ENCODE measurements at places on chromosomes 11 and 22.

DNA sequence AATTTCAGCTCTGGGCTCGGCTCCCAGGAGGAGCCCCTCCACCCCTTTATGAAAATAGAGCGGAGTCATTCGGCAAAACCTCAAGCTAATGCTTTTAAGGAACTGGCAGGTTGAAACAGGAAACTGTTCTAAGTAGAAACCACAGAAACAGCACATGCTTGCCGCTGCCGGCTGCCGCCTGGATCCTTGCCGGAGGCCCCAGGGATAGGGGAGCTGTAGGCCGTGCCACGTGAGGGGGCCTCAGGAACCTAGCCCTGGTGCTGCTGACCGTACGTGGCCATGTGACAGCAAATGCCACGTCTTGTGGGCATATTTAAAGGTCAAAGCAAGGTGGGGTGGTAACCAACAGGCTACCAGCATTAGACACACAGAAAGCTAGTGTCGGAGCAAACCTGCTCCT is 77.9 kb upstream of the TIMP3 start:
- H3K4me1 ChIP-seq = peaks cover 40% of the 10 kb centered on the region
- H3K4me3 ChIP-seq = no peak overlapping the region
- peaks cover 3% of the 10 kb centered on the region for H3K36me3 ChIP-seq
- H3K27me3 ChIP-seq = peaks cover 29% of the 10 kb centered on the region

DNA sequence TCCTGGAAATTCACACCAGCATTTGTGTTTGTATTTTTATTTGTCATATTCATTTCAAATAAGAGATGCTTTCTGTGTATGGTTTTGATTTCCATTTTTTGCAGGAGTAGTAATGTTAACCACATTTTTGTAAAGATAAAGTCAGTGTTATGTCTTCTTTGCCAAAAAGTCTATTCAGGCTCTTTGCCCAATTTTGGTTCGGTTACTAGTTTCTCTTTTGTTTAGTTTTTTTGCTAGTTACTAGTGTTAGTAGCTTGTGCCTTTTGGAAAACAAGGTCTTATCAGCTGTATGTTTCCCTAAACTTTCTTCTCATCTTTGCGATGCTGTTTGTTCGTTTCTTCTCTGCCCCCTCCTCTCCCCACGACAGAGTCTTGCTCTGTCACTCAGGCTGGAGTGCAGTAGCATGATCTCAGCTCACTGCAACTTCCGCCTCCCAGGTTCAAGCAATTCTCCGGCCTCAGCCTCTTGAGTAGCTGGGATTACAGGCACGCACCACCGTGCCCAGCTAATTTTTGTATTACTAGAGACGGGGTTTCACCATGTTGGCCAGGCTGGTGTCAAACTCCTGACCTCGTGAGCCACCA is 112.3 kb upstream of the GRK3 start:
- peaks cover 5% of the 10 kb centered on the region for H3K27me3 ChIP-seq
- H3K36me3 ChIP-seq = peaks cover 34% of the 10 kb centered on the region
- no peak for DNase-seq
- peaks cover 56% of the 10 kb centered on the region for H3K4me1 ChIP-seq
- no peak overlapping the region for H3K27ac ChIP-seq
- no peak overlapping the region for H3K4me3 ChIP-seq

- H3K36me3 ChIP-seq = no peaks in the 10 kb centered on the region
- no peaks in the 10 kb centered on the region for H3K27me3 ChIP-seq
- H3K4me3 ChIP-seq = no peak overlapping the region
- no peak for DNase-seq
Observed at GRCh38 chr11:41074318-41074717, 385.1 kb downstream of the LRRC4C start.

DNA sequence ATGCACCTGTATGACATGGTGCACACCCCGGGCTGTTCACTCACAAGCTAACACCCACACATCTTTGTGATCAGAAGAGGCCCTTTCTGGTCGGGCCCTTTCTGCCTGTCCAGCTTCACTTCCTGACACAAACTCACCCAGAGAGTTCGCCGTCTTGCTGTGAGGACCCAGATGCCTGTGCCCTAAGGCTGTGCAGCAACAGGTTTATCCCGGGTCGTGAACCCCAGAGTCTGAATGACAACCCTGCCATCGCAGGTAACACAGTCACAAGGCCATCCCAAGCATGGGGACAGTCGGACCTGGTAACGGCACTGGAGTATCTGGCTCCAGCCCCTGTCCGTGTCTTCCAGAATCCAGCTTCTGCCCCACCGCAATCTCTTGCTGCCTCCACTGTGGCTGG is 235.1 kb downstream of the BUD13 start:
- no peak overlapping the region for H3K27ac ChIP-seq
- peaks cover 24% of the 10 kb centered on the region for H3K27me3 ChIP-seq
- no peaks in the 10 kb centered on the region for H3K4me1 ChIP-seq

GRCh38 chr22:24427500-24428164 is at the start of gene ADORA2A:
ADORA2A (plus strand) TSS chr22:24427599; CDS start chr22:24433405, 5,806 bp downstream.
- H3K36me3 ChIP-seq = peaks cover 11% of the 10 kb centered on the region
- DNase-seq = peak; percentile 92
- peaks cover 73% of the 10 kb centered on the region for H3K4me1 ChIP-seq
- H3K27me3 ChIP-seq = peaks cover 27% of the 10 kb centered on the region
- peak within 1 kb of the TSS; percentile 83 for H3K4me3 ChIP-seq
